Hematopoietic multipotent progenitor cell treated with erythropoietin and hydrocortisone succinate and interleukin-3 and kit ligand, for 8 days (in vitro differentiated cells): ENCODE measurements at places on chromosomes 13 and 19.
A peak's percentile ranks its signal among the peaks of the same experiment; 100 is the strongest.

- DNase-seq: no peak
These were observed 224.8 kb downstream of the LMO7 start for GRCh38 chr13:75860935-75861334.

DNA sequence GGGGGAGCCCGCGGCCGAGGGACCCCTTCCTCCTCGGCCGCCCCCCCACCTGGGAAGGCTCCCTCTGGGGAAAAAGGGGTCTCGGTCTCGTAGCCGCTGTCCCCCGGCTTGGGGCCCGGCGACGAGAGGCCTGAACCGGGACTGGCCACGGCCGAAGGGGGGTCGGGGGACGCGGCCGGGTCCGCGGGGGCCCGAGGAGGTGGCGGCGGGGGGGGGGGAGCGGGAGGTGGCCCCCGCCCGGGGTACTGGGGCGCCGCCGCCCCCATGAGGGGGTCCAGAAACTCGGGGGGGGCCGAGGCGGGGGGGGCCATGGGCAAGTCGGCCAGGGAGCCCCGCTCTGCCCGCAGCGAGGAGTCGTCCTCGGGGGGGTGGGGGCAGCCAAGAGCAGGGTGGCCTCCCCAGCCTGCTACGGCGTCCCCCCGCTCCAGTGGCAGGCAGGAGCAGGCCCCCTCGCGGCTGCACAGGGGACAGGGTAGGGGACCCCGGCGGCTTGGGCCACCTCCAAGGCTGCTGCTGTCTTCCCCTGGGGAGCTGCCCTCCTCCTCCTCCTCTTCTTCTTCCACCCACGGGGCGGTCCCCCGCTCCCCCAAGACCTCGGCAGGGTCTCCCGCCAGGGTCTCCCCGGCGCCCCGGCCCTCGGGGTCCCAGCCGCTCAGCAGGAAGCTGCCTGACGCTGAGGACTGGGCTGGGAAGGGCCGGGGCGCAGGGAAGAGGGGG, 12.9 kb downstream of the LMTK3 start:
- DNase-seq: no peak

DNA sequence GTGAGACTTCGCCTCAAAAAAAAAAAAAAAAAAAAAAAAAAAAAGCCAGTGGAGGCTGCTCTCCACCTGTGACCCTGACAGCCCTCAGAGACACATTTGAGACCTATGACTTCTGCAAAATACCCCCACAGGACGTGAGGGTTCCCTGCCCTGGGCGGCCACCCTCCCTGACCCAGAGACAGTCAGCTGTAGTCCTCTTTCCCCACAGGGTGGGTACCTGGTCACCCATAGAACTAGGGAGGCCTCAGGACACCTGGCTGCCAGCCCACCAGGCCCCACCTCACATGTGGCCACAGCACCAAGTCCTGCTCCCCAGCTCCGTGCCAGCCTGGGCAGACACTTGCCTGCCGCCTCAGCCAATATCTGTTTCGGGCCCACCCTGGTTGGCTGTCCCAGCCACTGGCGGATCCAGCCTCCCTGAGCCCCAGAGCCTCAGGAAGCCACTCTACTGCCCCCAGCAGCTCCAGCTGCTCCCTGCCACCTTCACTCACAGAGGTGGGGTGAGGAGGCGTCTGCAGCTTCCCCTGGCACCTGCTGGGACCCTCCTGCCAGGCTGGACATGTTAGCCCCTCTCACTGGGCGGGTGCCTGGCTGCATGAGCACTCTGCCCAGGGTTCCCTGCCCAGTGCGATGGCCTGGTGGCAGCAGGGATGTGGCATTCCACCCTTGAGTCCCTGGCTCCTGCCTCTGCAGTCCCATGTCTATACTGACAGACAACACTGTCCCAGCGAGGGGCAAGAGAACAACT, 6.9 kb downstream of the MKNK2 start:
- DNase-seq: no peak

DNA sequence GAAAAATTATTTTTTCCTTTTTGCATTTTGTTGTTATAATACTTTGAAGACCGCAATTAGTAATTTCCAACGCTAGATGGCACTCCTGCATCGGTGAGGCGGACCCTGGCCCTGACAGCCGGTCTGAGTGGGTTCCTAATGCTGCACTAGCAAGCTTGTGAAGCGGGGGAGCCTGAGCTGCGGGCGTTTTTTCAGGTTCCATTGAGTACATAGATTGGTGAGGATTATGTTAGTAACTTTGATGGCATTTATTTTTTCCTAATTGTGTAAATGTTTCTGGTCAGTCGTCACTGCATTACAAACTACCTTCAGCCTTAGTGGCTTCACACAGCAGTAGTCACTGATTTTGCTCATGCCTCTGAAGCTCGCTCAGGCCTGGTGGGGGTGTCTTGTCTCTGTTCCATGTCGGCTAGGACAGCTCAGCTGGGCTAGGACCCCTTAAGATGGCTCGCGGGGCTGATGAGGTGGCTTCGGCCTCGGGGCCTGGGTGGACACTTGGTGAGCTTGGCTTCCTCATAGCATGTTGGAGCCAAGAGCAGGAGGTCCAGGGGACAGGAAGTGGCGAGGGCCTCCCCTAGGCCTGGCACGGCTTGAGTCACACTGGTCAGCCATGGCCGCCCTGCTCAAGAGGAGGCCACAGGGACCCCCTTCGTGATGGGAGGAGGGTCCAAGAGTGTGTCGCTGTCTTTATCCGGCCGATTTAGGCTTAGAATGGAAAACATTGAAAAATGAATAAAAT, 25.0 kb downstream of the ERCC5 start:
- peak; percentile 66 for DNase-seq

- DNase-seq: no peak
These were observed 4.9 kb downstream of the REX1BD start for GRCh38 chr19:18593367-18594095.

- peak; percentile 86 for DNase-seq
These were observed 8.6 kb upstream of the TYK2 start for GRCh38 chr19:10388957-10389356.

DNA sequence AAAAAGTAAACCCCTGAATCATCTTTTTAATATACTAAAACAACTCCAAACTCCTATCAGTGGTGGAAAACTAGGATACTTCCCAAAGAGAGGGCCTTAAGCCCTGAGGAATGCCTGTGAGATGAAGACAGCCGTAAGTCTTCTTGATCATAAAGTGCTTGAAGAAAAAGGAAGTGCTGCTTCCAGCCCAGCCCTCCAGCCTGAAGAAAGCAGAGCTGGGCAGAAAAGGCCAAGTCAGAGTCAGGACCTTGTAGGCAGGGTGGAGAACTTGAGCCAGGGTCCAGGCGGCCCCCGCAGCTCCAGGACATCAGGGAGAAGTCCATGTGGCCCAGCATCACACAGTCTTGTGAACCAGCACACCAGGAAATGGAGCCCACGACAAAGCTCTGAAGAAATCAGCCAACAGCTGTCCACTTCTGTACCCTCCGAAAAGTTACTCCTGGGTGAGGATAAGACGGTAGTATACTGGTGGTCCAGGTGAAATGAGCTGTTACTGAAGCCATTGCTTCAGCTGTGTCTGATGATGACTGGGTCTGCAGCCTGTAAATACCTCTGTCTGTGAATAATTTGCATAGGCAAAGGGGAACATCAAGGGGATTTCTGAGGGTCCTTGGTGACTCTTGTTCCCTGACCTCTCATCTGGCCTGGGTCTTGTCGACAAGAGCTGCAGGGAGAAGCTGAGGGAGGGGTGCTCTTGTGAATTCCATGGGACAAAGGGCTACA, 18.7 kb upstream of the CRYL1 start:
- DNase-seq: no peak

- DNase-seq: no peak
These were observed at the start of gene TSKS for GRCh38 chr19:49763230-49763629. TSKS (minus strand) TSS chr19:49763306; CDS start chr19:49763247, 59 bp downstream.
